ENCODE measurements at places on chromosomes 1 and 21.

GRCh38 chr1:219518168-219518906, 94.6 kb downstream of the ZC3H11B start:
- H3K27me3 ChIP-seq: peaks cover 7% of the 10 kb centered on the region
- no peaks in the 10 kb centered on the region for H3K36me3 ChIP-seq
- H3K4me1 ChIP-seq: no peaks in the 10 kb centered on the region
- H3K27ac ChIP-seq: peak overlapping the region; percentile 26
- peak; percentile 1 for DNase-seq

DNA sequence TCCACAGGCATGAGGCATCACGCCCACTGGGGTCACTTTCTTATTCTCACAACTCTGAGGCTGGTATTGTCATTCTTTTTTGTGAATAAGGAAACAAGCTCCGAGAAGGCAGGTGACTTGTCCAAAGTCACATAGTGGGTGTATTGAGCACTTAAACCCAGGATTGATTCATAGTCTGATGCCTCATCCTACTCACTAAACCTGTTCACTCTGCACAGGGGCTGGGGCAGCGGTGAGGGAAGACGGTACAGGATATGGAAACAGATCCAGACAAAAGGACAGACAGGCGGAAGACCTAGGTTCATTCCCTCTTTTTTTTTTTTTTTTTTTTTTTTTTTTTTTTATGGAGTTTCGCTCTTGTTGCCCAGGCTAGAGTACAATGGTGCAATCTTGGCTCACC, 56.6 kb downstream of the NKAIN1 start:
- no peak overlapping the region for H3K4me3 ChIP-seq
- H3K27ac ChIP-seq: no peak overlapping the region
- peaks cover 43% of the 10 kb centered on the region for H3K27me3 ChIP-seq
- DNase-seq: no peak

- H3K4me1 ChIP-seq: no peaks in the 10 kb centered on the region
- H3K27ac ChIP-seq: no peak overlapping the region
- H3K27me3 ChIP-seq: no peaks in the 10 kb centered on the region
- no peak overlapping the region for H3K4me3 ChIP-seq
- no peaks in the 10 kb centered on the region for H3K36me3 ChIP-seq
- DNase-seq: no peak
These were observed 53.0 kb downstream of the PBX1 start for GRCh38 chr1:164611754-164612642.

DNA sequence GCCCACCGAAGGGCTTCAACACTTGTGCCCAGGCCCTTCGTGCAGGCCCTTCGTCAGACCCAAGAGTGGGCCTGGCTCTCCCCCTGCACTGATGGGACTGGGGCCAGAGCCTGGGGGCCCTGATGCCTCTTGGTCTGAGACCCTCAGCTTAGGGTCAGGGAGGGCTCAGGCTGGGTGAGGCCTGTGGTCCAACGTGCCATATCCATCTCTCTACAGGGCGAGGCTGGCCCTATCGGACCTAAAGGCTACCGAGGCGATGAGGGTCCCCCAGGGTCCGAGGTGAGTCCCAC, 15.6 kb downstream of the COL6A1 start:
- H3K4me1 ChIP-seq: peaks cover 7% of the 10 kb centered on the region
- H3K4me3 ChIP-seq: no peak overlapping the region

GRCh38 chr1:14549897-14550620, 48.4 kb upstream of the KAZN start:
- H3K36me3 ChIP-seq: no peaks in the 10 kb centered on the region
- no peaks in the 10 kb centered on the region for H3K4me1 ChIP-seq
- no peak overlapping the region for H3K4me3 ChIP-seq
- H3K27ac ChIP-seq: no peak overlapping the region
- no peak for DNase-seq
- peaks cover 19% of the 10 kb centered on the region for H3K27me3 ChIP-seq

DNA sequence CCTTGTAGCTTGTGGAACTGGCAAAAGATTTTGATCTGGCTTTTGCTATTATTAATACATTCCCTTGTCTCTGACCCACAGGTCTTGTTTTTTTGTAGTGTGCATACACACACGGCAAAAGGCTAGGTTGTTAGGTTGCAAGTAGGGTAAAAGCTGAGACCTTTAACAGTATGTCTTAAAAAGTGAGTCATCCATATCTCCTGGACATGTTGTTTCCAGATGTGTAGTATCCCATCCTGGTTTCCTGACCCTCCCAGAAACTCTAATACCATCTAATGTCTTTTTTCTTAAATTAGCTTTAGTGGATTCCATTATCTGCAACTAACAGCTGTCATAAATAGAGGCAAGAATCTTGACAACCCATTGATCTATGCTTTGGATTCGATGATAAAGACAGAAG, 14.7 kb downstream of the OVGP1 start:
- no peak for DNase-seq
- H3K4me1 ChIP-seq: no peaks in the 10 kb centered on the region
- H3K27me3 ChIP-seq: no peaks in the 10 kb centered on the region
- H3K27ac ChIP-seq: no peak overlapping the region

GRCh38 chr1:221612047-221612777, 129.7 kb downstream of the DUSP10 start:
- no peak for DNase-seq
- H3K27me3 ChIP-seq: no peaks in the 10 kb centered on the region
- H3K4me3 ChIP-seq: no peak overlapping the region
- H3K27ac ChIP-seq: no peak overlapping the region

- no peaks in the 10 kb centered on the region for H3K36me3 ChIP-seq
- H3K27ac ChIP-seq: no peak overlapping the region
- no peaks in the 10 kb centered on the region for H3K27me3 ChIP-seq
- no peaks in the 10 kb centered on the region for H3K4me1 ChIP-seq
These were observed 93.5 kb upstream of the ACTL8 start for GRCh38 chr1:17661546-17662157.

DNA sequence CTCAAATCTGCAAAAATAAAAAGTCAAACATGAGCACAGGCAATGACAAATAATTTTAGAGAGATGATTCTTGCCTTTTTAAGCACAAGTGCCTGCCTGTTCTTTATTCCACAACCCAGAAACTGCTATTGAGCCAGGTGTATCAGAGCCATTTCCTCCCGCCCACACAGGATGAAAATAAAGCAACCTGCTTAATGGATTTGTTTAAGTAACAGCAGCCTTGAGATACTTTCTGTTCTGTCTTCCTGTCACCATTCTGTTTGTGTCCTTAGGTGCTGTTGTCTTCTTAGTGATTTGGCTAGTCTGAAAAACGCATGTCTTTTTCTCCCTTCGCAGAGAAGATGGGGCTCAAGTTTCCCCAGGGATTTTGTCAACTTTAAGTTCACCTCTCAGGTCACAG, 11.4 kb downstream of the RPE65 start:
- H3K4me1 ChIP-seq: no peaks in the 10 kb centered on the region
- no peak overlapping the region for H3K4me3 ChIP-seq
- no peaks in the 10 kb centered on the region for H3K27me3 ChIP-seq
- no peak for DNase-seq
- no peak overlapping the region for H3K27ac ChIP-seq

- peaks cover 66% of the 10 kb centered on the region for H3K27me3 ChIP-seq
- no peaks in the 10 kb centered on the region for H3K36me3 ChIP-seq
- DNase-seq: no peak
- H3K4me3 ChIP-seq: no peak overlapping the region
- H3K4me1 ChIP-seq: peaks cover 11% of the 10 kb centered on the region
These were observed 147.2 kb upstream of the ETS2 start for GRCh38 chr21:38658511-38658910.

DNA sequence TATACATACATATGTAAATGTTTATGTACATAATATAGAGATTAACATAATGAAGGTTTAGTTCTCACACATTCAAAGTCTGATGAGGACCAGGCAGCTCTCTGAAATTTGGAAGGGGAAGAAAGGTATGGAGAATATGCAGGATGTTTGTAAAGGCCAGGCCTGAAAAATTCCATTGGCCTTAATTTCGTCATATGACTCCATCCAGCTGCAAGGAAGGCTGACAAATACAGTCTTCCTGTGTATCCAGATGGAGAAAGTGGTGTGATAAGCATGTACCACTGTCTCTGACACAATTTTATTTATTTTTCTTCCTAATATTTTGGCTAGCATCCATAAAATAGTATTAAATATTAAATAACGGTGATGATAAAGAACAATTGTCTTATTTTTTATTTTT, 6.3 kb upstream of the SGIP1 start:
- H3K4me3 ChIP-seq: no peak overlapping the region
- no peak overlapping the region for H3K27ac ChIP-seq
- no peak for DNase-seq
- peaks cover 27% of the 10 kb centered on the region for H3K27me3 ChIP-seq

DNA sequence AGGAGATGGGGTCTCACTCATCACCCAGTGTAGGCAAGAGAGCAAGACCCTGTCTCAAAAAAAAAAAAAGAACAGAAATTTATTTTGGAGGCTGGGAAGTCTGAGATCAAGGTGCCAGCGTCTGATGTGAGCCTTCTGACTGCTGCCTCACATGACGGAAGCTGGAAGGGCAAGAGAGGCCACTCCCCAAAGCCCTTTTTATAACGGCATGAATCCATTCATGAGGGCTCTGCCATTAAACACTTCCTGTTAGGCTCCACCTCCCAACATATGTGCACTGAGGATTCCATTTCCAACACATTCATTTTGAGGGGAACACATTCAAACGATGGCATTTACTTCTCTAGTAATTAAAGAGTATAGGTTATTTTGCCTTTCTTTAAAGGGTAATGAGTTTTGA, 50.9 kb upstream of the C1orf198 start:
- peaks cover 2% of the 10 kb centered on the region for H3K36me3 ChIP-seq
- peaks cover 6% of the 10 kb centered on the region for H3K4me1 ChIP-seq
- H3K4me3 ChIP-seq: no peak overlapping the region
- no peak for DNase-seq
- H3K27me3 ChIP-seq: no peaks in the 10 kb centered on the region

GRCh38 chr1:9149837-9150581, 21.1 kb upstream of the GPR157 start:
- no peaks in the 10 kb centered on the region for H3K4me1 ChIP-seq
- no peak overlapping the region for H3K4me3 ChIP-seq
- no peaks in the 10 kb centered on the region for H3K36me3 ChIP-seq
- DNase-seq: no peak

DNA sequence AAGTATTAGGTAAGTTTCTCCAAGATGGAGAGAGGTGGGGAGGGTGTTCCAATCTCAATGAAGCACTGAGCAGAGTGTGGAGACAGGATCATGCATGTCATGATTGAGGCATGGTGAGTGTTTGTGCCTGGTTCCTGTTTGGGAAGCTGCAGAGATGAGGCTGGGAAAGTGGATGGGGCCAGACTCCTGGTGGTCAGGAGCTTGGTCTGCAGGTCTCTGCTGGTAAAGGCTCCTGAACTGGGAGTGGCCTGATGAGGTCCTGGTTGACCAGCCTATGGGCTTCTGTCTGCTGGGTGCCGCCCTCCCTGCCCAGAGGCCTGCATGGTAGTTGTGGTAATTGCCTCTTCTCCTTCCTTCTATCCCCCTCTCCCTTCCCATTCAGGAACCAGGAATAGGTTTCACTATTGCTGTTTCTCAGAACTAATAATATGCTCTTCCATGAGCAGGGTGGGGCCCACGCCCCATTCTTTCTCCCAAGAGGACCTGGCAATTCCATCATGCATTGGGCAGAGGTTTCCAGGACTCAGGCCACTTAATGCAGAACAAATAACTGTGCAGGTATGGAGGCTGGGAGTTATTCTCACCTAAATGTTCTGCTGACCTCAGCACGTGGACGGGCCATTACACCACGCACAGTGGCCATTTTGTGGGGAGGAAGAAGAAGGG, 24.5 kb downstream of the PROK1 start:
- no peak for DNase-seq
- H3K36me3 ChIP-seq: no peaks in the 10 kb centered on the region
- peaks cover 18% of the 10 kb centered on the region for H3K27me3 ChIP-seq
- H3K27ac ChIP-seq: no peak overlapping the region
- peaks cover 16% of the 10 kb centered on the region for H3K4me1 ChIP-seq

GRCh38 chr1:41350055-41350378, 11.2 kb upstream of the FOXO6 start:
- DNase-seq: no peak
- H3K4me1 ChIP-seq: peaks cover 1% of the 10 kb centered on the region
- no peaks in the 10 kb centered on the region for H3K36me3 ChIP-seq
- H3K27ac ChIP-seq: no peak overlapping the region
- no peak overlapping the region for H3K4me3 ChIP-seq

DNA sequence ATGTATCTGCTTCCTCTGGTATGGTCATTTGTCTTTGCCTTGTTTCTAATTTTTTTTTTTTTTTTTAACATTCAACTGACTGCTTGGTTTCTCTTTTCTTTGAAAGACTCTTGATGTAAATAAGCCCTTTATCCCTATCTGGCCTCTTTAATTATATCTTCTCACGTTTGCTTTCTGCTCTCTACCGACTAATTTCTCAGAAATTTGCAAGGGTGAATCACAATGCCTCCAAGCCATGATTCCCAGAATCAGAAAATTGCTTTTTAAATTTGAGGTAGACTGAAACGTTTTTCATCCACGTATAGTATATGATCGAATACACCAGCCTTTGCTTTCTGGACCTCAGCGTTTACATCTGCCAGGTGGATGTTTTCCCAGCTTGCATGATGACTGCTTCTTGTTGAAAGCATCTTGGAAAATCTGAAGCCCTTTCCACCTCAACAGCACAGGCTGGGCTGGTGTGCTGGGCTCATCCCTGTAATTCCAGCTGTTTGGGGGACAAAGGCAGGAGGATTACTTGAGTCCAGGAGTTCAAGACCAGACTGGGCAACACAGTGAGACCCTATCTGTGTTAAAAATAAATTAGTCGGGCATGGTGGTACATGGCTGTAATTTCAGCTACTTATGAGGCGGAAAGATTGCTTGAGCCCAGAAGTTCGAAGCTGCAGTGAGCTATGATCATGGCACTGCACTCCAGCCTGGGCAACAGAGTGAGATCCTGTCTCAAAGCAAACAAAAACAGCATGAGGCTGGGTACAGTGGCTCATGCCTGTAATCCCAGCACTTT, 35.0 kb upstream of the GPR137B start:
- H3K4me3 ChIP-seq: no peak overlapping the region
- no peaks in the 10 kb centered on the region for H3K4me1 ChIP-seq
- peaks cover 6% of the 10 kb centered on the region for H3K27me3 ChIP-seq
- H3K27ac ChIP-seq: no peak overlapping the region
- H3K36me3 ChIP-seq: no peaks in the 10 kb centered on the region

DNA sequence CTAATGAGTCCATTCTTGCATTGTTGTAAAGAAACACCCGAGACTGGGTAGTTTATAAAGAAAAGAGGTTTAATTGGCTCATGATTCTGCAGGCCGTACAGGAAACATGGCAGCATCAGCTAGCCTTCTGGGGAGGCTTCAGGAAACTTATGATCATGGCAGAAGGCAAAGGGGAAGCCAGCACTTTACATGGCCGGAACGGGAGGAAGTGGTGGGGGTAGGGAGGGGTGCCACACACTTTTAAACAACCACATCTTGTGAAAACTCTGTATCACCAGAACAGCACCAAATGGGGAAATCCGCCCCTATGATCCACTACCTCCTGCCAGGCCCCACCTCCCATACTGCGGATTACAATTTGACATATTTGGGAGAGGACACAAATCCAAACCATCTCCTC, 43.9 kb downstream of the NOS1AP start:
- no peak overlapping the region for H3K4me3 ChIP-seq
- H3K27me3 ChIP-seq: peaks cover 40% of the 10 kb centered on the region
- no peaks in the 10 kb centered on the region for H3K4me1 ChIP-seq
- H3K27ac ChIP-seq: no peak overlapping the region
